Forelimb muscle (tissue), 1 donor: ENCODE measurements at places on chromosomes 2 and 18.

DNA sequence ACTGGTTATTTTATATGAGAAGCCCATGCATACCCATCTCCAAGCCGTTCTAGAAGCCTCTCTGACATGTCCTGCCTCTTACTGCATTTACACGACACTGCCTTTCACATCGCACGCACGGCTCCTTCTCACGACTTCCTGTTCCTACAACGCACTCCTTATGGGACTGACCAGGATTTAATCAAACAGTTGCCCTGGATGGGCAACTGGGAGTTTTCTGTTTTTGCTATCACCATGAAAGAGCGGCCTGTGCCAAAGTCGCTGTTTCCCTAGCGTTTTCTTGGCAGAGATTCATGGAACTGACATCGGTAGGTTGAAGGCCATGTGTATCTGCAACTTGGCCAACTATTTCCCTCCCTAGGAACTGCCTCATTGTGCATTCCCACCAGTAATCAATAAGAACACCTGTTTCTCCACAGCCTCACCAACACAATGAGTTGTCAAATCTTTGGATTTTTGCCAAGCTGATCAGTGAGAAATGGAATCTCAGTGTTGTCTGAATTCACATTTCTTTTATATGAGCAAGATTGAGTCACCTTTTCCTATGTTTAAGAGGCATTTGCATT lies 97.2 kb upstream of the OTOS start:
- DNase-seq, result no peak

- no peak for DNase-seq
Measured at GRCh38 chr2:121185571-121186074, 99.4 kb downstream of the TFCP2L1 start.

- no peak for DNase-seq
Measured at GRCh38 chr2:216159144-216159543, 50.0 kb downstream of the XRCC5 start.

- peak; percentile 49 for DNase-seq
Measured at GRCh38 chr18:48033790-48034650, 103.6 kb upstream of the SMAD2 start.

DNA sequence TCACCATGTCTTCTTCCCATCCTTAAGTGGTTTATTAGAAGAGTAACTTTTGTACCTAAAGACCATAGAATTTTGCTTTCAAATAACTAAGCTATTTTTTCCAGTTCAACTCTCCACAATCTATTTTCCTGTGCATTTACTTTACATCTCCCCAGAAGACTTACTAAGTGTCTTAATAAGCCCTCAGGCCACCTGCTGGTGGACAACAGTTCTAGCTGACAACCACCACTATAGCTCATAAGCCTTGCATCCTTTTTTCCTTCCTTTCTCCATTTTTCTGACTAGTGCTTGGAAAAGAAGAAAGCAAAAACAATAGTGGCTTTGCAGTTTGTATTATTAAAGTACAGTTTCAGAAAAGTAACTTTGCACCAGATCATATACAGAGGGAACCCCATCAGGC lies 149.5 kb upstream of the TMEM200C start:
- no peak for DNase-seq

DNA sequence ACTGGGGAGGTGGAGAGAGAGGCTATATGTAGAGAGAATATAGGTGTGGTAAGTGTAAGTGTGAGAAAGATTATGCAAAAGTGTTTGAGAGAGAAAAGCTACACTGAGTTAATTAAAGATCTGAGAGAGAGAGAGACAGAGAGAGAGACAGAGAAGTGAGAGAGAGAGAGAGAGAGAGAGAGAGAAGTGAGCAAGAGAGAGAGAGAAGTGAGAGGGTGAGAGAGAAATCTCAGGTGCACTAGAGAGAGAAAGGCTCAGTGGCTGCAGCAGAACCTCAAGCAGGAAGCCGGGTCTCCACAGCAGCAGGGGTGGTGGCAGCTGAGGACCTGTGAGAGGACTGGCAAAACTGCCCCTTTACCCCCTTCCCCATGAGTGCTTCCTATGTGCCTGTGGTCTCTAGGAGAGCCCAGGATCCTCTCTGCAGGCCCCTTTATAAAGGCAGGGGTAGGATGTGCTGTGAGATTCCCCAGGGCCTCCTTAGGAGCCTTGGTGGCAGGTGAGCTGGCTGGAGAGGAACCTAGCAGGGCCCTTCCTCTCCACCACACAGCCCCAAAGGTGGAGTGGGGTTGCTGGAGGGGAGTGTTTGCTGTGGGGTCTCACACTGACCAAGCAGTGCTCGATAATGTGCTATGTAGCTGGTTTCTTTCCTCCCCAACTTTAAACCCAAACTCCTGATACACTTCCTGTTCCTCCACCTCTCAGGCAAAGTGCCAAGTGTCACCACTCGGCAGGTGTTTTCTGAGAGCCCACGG lies 52.6 kb downstream of the SLC4A5 start:
- DNase-seq, result no peak

DNA sequence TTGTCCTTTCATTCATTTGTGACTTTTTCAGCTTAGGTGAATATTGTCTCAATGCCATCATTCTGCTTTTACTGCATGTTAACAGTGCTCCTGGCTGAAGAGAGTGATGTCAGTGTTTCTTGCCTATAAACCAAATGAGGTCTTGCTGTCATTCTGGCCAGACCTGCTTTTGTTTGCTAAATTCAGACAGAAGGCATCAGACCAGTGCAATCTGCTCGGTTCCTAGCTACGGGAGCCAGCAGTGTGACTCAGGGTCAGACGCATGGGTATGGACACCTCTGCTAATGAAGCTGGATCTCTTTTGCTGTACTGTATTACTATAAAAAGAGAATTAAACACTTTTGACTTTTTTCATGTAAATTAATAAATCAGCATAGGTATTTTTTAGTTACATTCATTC lies 178.9 kb downstream of the TMEM182 start:
- no peak for DNase-seq

DNA sequence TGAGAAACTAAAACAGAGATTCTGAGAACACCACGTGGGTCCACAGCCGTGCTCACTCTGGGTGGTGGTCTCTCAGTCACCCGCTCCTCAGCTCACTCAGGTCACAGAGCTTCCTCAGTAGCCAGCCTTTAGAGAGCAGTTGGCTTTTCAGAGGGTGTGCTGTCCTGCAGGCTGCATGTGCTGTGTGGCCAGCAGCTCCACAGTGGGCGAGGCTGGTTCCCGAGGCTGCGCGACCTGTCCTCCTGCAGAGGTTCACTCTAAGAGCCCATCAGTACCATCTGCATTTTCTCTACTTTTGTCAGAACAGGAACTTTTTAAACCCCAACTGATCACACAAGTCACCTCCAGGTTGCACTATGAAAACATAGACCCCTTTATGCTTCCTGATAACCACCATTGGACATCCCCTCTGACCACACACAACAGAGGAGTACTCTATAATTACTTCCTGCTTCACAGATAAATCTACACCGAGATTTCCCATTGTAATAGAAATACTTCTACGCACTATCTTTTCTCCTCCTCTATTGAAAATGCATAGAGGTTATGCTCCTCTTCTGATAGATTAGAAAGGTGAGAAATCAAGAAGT lies 93.1 kb downstream of the GYPC start:
- DNase-seq, result no peak

DNA sequence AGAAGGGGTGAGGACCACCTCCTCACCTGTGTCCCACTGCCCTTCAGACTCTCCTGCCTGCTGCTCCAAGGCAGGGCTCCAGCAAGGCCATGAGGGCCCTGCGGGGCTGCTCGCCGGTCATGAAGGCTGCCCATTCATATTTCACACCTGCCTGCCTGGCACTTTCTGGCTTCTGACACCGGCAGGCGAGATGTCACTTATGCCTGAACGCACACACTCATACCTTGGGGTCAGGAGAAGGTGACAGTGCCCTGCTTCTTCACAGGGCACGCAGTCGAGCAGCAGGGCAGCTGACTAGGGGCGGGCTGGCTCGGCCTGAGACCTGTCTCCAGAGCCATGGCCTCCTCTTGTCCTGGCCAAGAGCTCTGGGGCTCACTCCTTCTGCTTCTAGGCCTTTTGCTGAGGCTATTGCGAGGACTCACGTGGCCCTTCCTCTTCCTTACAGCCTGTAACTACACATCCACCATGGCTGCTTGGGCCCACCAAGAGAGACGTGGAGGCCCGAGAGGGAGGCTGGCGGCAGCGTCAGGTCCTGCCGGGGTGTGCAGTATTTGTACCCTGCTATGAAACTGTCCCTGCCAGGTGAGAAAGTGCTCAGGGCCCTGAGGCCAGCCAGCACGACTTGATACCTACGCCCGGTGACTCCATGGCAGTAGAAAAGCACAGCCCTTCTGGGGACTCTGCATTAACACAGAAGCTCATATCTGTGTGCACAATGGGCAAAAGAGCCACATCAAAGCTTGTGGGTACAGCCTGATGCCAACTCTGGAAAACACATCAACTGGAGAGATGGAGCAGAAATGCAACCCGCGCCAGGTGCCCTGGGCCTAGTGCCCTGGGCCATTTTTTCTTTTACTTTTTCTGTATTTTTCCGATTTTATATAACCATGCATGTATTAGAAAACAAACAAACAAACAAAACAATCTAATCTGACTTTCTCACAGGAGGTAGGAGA lies 30.6 kb downstream of the HS6ST1 start:
- no peak for DNase-seq

- no peak for DNase-seq
Measured at GRCh38 chr2:52563151-52563550, 1204.5 kb upstream of the CHAC2 start.

DNA sequence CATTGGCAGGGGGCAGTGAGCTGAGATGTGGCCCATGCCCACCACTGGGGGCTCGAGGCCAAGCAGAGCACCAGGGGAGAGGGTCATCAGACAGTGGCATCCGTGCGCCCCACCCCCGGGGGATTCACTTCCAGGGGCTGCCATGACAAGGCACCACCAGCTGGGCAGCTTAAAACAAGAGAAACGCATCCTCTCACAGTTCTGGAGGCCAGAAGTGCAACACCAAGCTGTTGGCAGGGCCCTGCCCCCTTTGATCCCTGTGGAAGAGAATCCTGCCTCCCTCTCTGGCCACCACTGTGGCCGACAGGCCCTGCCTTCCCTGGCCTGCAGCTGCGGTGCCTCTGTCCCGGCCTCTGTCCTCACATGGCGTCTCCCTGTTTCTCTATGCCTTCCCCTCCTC lies 187.7 kb upstream of the ID2 start:
- no peak for DNase-seq

DNA sequence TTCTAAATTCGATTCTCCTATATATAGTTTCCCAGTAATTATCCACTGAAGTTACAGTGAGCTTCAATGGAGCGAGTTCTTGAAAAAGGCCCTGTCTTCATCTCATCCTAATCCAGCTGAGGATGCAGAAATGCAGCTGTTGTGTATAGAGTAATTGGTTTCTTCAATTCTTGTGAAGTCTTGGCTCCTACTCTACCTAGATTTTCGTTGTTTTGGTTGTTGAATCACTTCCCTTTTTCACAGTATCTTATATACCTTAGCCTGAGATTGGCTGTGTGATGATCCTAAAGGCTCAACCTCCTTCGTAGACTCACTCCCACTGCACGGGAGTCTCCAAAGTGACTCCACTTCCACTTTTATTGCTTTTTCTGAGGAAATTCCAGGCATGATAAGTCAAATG lies 280.4 kb downstream of the PARD3B start:
- DNase-seq, result no peak

DNA sequence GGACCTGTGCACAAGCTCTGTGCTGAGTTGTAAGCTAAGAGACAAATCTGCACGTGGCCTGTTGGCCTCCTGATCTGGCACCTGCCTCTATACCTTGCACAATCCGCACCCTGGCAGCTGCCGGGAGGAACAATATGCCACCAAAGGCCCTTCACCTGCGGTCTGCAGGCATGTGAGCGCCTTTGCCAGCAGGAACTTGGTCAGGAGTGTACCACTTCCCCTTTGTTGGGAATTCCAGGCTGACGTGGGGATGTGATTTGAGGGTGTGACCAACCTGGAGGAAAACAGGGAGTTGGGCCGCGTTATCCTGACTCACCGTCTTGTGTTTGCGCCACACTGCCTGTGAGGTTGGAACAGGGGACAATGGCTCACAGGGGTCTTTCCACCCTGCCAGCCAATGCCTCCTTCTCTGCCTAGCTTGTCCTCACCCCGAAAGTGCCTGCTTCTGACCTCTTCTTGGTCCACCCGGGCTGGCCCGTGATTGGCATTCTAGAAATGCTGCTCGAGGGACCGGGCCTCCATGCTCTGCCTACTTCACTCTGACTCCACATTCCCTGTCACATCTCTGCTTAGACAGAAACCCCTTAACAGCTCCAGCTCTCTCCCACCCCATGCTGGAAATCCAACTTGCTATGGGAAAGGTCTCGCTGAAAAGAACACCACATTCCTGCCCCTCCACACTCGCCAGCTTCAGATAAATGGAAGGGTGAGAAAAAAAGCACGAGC lies 67.1 kb upstream of the MAP4K4 start:
- no peak for DNase-seq

DNA sequence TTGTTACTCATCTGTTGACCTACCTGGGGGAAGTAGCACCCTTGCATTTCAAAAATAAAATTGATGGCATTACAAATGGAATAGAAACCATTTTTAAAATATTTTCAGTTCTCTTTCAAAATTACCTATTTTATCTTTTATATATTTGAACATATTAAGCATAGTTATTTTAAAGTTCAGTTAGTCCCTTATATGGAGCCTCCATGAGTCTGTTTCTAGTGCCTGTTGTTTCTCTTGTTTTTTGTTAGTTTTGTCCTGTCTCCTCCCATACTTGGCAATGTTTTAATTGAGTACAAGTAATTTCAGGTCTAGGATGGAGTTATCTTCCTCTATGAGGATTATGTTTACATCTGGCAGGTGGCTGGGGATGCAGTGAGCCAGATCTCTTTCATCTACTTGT lies 5.9 kb upstream of the KCNIP3 start:
- DNase-seq, result no peak

DNA sequence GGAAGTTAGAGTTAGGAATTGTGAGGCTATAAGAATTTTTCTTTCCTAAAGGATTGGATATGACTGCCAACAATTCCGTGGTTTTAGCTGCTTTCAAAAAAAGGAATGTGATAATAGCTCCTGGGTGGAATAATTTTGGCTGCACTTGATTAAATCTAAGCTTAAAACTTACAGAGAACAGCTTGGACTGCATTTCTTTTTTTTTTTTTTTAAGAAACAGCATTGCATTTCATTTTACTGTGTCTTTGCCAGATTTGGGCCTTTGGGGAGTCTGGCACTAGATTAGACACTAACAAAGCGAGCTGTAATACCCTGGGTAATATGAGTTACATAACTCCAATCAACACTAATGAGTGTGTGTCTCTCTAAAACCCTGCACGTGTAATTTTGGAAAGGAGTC lies 37.8 kb upstream of the ZNF397 start:
- peak; percentile 65 for DNase-seq

DNA sequence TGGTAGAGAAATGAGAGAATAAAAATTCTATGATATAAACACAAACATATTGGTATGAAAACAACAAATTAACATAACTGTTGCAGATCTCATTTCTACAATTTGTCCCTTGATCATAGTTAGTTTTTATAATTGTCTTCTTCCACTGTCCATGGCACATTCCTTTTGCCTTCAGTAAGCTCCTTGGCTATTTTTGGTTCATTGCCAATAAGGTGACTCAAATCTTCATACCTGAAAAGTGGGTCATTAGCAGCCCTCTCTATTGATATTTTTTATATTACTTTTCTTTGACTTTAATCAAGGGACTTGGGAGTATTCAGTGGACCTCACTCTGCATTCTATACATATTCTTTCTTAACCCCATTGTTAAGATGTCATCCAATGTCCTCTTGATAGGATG lies 552.9 kb downstream of the TDRD15 start:
- DNase-seq, result no peak
